ENCODE measurements at places on chromosomes 13 and 19. TPM values are rescaled to one million over a fixed set of nuclear protein-coding genes. Genes with fewer than 3 reads are reported as not detected.

The C1QTNF9 gene
- total RNA-seq, result 0.42 TPM

DNA sequence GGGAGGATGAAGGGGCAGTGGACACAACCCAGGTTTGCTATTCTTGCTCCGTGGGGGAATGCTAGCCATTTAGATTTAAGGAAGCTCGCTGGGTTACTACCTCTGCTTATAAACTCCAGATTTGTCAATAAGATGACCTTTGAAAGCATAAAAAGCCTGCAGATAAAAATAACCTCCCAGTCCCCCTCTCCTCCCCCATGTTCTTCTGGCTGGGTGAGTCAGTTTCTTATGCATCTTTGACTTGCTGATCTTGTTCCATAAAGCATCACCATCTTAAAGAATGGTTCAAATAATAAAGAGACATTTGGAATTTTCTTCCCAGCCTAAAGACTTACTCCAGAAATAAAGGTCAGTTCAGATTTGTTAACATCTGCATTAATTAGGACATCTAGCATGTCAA lies 118.3 kb upstream of the RNF113B start:
- no peak for DNase-seq

The OR7A5 gene
- not detected for total RNA-seq

The SHANK1 gene
- total RNA-seq, result 1.4 TPM

DNA sequence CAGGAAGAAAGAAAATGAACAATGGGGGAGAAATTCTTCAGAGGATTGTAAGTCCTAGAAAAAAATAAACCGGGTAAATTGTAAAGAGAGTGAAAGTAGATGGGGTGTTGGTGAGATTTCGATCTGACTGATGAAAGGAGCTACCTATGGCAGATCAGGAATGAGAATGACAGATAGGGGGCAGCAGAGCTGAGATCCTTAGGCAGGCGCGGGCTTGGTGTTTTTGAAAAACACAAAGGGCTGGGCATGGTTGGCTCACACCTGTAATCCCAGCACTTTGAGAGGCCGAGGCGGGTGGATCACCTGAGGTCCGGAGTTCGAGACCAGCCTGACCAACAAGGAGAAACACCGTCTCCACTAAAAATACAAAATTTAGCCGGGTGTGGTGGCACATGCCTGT lies 1468.6 kb upstream of the SLC10A2 start:
- DNase-seq, result no peak
